Kidney tubule cell (primary cell): ENCODE measurements at places on chromosomes 3 and 15.

DNA sequence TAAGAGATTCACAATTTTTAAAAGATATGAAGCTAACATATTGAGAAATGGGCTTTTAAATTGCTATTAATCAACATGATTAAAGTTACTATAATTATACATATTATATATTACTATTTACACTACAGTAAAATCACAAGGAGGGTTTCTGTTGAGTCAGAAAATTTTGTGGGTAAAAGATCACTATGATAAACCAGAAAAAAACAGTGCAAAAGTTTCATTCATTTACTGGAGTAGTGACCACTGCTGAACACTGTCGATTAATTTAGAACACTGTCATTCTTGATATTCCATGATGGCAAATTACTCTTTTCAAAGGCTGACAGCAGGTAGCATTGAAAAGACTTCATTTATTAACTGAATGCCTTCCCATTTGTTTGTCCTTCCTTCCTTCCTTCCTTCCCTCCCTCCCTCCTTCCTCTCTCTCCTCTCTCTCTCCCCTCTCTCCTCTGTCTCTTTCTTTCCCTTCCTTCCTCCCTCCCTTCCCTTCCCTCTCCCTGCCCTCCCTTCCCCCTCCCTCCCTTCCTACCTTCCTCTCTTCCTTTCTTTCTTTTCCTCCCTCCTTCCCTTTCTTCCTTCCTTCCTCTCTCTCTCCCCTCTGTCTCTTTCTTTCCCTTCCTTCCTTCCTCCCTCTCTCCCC, 9.1 kb upstream of the RPL35A start:
- no peak for DNase-seq

- DNase-seq: peak; percentile 83
Observed at GRCh38 chr3:190424478-190425439, 24.9 kb downstream of the TMEM207 start.

GRCh38 chr15:56699743-56700142, 33.6 kb downstream of the ZNF280D start:
- DNase-seq: no peak

- DNase-seq: peak; percentile 80
Observed at GRCh38 chr3:128942161-128942952, 51.5 kb downstream of the CFAP92 start.

DNA sequence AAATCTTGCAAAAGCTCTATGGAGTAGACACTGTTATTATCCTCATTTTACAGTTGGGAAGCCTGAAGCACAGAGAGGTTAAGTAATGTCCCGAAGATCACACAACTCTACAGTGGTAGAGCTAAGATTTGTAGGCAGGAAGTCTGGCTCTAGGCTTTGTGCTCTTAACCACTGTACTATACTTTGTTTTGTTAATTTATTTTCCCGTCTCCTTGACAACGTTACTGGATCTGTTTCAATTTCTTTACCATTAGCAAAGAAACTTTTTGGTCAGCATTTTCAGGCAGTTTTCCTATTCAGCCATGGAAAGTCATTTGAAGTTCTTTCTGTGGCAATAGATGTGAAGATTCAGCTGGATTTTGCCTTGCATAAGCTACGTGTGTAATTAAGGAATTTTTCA, 51.7 kb downstream of the OTOL1 start:
- DNase-seq: no peak

- DNase-seq: peak; percentile 19
Observed at GRCh38 chr3:69300296-69300695, 85.6 kb downstream of the FRMD4B start.

DNA sequence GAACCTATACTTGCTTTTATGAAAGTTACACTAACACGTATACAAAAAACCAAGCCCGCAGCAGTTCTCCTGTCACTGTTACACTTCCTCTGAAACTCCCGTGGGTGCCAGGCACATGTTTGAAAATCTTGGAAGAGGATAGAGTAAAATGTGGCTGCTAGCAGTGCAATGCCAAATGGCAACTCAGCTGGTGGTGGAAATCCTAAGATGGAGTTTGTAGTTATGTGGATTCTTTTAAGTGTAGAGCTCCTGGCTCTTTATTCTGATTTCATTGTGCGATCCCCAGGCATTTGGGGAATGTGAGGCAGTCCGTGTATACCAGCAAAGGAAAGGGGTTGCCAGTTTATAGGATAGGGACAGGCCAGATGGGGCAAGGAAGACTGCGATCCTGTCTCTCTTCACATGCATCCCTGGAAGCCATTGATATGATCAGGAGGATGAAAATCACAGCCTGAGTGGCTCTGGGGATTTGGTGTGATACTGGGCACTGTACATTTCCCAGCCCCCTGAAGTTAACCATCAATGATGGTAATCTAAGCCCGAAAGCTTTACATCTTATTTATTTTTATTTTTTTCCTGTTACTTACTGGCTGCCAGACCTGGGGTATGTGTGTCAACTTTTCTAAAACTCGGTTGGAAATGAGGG, 1.1 kb downstream of the STAC start:
- DNase-seq: no peak
